Stimulated activated CD4-positive, alpha-beta T cell treated with anti-CD3 and anti-CD28 coated beads, Interleukin-12 subunit alpha, Interleukin-12 subunit beta, amount 100 ng/mL, for 48 hours (primary cell): ENCODE measurements at places on chromosomes 3 and 15.

- DNase-seq: no peak
Measured at GRCh38 chr3:37174532-37175126, at the start of gene LRRFIP2. Gene LRRFIP2 (minus strand): TSS chr3:37174582. CDS start chr3:37148983, 25,599 bp downstream.

DNA sequence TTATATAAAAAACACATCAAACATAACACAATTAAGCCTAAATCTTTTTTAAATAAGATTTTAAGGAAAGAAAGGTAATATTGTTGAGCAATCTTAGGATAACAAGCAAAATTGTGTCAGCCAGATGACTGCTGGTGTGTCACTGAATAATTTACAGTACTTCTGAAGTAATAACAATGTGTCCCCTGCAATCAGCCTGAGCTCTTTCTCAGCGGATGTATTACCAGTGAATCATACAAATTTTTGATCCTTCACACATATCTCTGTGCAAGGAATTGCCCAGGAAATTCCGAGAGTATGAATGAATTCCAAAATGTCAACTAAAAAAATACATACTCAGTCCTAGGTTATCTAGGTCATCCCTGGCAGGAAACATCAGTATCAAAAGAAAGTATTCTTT is 76.6 kb upstream of the PTX3 start:
- no peak for DNase-seq

DNA sequence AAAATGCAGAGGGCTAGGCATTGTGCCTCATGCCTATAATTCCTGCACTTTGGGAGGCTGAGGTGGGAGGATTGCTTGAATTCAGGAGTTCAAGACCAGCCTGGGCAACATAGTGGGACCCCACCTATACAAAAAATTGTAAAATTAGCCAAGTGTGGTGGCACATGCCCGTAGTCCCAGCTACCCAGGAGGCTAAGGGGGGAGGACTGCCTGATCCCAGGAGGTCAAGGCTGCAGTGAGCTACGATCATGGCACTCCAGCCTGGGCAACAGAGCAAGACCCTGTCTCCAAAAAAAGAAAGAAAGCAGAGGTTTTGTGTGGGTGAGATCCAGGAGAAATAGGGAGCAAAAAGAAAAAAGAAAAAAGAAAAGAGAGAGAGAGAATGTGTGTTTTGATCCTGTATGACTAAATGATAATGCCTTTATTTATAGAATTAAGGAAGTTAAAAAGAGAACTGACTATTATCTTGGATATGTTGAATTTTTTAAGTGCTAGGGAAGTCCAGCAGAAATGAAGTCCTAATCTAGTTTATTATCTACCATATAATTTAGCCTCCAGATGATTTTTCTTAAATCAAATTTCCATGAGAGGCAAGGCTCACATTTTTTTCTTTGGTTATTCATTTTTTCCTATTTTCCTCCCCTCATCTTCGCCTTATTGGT is 4.8 kb downstream of the TTBK2 start:
- no peak for DNase-seq

DNA sequence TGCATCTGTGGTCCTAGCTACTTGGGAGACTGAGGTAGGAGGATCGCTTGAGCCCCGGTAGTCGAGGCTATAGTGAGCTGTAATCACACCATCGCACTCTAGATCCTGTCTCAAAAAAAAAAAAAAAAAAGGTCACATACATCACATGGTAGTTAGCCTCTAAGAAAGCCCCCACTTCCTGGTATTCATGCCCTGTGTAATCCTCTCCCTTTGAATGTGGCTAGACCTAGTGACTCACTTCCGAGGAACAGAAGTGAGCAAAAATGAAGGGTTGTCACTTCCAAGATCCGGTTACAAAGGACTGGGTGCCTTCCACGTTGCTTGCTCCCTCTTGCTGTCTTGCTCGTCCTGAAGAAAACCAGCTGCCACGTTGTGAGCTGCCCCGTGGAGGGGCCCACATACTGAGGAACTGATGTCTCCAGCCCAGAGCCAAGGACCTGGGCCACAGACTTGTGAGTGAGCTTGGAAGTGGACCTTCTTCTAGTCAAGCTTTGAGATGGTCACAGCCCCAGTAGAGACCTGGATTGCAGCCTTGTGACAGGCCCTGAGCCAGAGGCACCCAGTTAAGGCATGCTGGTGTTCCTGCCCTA is 12.6 kb upstream of the LCTL start:
- DNase-seq: no peak

DNA sequence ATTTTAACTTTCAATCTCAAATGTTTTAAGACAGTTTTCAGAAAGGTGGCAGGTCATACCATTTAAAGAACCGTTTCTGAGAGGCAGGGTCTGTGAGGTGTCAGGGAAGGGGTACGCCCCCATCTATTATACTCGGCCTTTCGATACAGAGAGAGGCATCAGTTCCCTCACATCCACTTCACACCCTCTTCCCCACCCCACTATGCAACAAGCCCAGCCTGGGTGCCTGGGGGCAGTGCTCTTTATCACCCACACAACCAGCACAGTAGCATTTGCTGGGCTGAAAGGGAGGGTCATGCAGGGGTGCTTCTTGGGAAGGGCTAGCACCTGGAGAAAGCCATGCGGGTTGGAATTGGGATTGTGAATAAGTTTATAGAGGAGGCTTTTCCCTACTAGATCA is 56.0 kb upstream of the KCNMB2 start:
- no peak for DNase-seq

DNA sequence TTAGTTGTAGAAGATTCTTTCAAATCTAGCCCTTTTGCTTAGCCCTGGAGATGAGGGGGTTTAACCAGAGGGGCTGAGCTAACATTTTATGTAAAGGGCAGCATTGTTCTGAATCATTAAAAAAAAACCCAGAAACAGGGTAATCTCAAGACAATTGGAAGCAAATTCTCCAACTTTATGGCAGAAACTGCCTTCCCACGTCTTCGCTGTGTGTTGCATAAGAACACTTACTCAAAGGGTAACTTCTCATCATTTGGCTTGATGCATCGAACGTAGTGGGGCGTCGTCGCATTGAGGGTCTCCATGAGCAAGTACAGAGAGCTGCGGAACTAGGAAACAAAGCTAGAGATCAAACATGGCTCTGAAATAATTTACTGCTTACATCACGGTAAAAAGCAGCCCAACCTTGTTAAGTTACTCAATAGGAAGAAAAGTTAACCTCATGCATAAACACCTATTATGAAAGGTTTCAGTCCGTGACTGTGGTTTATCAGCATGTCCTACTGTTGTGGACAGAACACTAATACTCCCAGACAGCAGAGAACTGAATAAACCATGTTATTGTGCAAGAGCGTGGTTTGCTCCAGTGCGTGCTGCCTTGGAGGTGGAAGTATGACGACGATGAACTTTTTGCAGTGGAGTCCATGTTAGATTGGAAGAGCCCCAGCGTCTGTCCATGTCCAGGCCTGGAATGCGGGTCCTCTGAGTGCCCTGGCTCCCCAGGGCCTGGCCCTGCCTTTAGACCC is 48.7 kb downstream of the MYO5C start:
- DNase-seq: no peak

- DNase-seq: no peak
Measured at GRCh38 chr15:67878712-67879206, 38.9 kb upstream of the RNU6-1 start.

DNA sequence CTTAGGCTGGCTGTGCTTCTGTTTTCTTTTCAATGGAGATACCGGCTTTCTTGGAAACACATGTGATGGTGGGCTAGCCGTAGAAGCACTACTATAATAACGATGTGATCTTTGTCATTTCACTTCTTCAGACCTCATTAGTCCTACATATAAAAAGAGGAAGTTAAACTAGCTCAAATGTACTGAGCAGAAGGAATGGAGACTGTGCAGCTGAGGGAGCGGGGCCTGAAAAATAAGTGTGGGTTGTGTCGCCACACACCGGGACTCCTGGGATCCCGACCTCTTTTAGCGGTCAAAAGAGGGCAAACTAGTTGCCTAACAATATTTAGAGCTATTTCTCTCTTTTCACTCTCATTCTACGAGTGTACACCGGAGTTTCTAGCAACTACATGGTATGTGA is 1.0 kb upstream of the RNF7 start:
- DNase-seq: no peak

DNA sequence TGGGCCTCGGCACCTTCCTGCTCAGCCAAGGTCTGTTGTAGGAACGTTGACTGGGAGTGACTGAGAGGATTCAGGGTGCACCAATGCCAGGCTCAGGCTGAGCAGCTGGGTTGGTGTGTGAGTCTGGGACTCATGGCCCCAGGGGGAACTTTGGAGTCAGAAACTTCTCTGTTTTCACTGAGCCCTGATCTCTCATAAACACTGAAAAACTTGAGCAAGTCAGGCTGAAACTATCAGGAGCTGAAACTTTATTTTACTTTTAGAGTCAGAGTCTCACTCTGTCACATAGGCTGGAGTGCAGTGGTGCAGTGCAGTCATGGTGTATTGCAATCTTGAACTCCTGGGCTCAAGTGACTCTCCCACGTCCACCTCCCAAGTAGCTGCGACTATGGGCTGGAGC is 3.0 kb downstream of the TRAK1 start:
- DNase-seq: no peak

DNA sequence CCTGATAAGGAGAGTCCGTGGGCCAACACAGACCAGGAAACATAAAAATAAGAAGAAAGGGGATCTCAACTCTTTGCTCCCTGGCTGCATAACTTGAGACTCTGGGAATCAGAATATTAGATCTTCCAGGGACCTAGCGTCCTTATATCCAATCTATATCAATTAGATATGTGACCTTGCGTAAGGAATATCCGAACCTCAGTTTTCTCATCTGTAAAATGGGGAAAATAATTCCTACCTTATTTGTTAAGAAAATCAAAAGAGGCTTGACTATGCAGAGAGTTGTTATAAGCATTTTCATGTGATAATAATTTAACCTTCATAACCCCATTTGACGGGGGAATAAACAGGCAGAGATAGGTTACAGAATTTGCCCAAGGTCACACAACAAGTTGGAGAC is 7.1 kb upstream of the LIPC start:
- no peak for DNase-seq

DNA sequence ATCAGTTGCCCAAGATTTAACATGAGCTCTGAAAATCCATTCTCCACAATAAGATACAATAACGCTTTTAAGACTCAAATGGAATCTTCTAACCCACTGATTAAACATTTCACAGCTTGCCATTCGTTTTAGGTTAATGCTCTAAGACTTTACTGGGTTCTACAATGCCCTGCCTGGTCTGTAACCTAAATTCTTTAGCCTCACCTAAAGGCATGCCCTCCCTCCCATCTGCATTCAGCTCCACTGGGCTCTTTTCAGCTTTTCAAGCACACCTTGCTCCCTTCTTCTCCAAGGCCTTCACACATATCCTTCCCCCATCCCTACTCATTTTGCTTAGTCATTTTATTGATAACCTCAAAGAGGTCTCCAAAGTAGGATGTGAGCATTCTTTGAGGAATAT is 290.9 kb downstream of the LSAMP start:
- no peak for DNase-seq

DNA sequence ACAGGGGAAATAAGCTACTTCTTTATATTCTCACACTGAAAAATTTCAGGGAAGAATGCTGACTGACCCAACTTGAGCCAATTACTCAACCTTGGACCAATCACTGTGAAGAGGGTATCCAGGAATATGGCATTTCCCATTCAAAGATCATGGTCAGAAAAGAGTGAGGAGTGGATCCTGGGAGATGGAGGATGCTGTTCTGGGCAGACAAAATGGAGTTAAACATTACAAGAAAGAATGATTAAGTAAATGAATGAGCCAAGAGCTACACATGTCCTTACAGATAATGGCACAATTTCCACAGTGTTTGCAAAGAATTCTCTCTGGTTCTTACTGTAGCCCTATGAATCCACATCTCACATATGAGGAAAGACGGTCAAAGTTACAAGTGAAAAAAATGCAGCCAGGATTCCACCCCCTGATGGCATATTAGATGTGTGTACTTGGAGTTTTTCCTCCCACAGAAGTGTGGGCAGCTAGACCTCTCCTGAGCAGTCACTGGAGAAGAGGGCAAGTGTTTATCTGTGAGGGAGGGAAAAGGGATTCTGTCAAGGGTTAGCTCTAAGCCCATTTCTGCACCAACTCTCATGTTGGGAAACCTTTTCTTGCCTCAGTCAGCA is 33.8 kb downstream of the AMOTL2 start:
- no peak for DNase-seq

- no peak for DNase-seq
Measured at GRCh38 chr3:193884652-193885051, 251.3 kb upstream of the HES1 start.

DNA sequence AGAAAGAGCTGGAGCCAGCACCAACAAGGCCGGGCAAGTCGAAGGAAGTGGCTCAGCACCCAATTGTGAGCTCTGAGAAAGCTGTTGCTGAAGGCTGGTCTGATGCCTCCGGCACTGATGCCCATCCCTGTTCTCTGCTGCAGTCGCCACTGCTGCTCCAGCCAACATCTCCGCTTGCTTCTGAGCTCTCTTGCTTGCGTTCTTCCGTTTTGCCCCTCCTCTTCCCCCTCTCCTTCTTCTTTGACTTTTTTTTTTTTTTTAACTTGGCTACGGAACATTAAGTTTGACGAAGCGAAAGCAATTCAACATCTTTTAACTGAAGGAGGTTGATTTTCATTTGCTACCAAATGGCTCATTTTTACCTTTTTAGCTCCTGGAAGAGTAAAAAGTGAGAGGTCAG is 442.9 kb downstream of the MCTP2 start:
- no peak for DNase-seq

GRCh38 chr3:115709931-115710330 is 86.6 kb downstream of the GAP43 start:
- no peak for DNase-seq

GRCh38 chr15:33722005-33722672 is 246.2 kb upstream of the CHRM5 start:
- no peak for DNase-seq

GRCh38 chr15:100836501-100836900 is 43.1 kb upstream of the ALDH1A3 start:
- no peak for DNase-seq

DNA sequence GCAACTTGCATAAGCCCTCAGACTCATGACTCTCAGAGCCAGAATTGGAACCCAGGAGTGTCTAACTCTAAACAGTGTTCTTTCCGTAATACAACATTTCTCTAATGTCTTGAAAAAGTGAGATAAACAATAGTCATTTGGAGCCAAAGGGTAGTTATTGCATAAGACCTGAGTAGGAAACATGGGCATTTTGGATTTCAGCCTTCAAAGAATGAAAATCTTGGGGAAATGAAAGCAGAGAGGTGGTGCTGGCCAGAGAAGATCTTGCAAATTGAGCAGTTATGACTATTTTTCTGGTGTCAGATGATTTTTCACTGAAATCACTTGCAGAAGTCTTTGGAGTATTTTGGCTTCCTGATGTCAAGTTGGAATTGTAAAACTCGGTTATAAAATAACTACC is 379.4 kb downstream of the DIPK2A start:
- no peak for DNase-seq
